CD4-positive, alpha-beta T cell treated with Interleukin-21 for 1 hour (primary cell): ENCODE measurements at places on chromosomes 2 and 18.

DNA sequence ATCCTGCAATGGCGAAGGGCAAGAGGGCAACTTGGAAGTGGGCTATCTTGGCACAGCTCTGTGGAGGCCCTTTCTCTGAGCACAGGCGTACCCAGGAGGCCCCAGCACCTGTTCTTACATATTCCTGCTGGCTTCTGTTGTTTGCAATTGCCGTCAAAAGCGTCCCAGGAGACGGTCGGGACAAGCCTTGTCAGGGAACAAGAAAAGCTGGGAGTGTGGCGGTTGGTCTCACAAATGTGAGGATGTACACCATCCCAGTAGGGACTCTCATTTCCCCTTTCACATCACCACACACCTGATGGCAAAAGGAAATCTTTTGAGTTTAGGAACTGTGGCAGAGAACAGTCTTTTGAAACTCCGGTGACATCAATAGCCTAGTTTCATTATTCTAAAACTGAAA is 94.7 kb upstream of the EFEMP1 start:
- DNase-seq: no peak

DNA sequence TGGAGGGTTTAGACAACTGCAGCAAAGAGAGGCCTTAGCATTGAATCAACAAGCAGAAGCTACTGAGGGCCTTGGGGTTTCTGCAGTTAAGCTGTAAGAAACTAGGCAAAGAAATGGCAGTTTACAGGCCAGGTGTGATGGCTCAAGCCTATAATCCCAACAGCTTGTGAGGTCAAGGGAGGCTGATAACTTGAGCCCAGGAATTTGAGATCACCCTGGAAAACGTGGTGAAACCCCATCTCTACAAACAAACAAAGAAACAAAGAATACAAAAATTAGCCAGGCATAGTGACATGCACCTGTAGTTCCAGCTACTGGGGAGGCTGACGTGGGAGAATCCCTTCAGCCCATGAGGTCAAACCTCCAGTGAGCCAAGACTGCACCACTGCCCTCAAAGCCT is 421.6 kb upstream of the CHST9 start:
- DNase-seq: no peak

DNA sequence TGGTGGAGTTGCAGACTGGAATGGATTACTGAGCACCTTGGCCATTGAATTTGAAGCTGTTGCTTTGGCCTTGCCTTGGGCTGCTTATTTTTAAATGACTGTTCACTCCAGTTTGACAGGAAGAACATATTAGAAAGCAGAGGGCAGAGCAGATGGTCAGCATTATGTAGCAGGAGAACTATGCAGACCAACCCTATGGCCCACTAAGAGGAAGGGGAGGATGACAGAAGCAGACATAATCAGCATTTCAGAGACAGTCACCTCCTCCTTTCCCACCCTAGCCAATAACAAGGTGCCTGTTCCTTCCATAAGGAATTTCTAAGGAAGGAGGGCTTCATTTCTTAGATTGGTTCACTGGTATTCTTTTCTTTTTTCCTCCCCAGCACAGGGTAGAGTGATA is 2.4 kb downstream of the CHRNA1 start:
- no peak for DNase-seq

- no peak for DNase-seq
Observed at GRCh38 chr18:70649683-70650082, 360.8 kb downstream of the SOCS6 start.

- DNase-seq: no peak
Observed at GRCh38 chr2:37911296-37911873, 13.7 kb upstream of the RMDN2 start.

DNA sequence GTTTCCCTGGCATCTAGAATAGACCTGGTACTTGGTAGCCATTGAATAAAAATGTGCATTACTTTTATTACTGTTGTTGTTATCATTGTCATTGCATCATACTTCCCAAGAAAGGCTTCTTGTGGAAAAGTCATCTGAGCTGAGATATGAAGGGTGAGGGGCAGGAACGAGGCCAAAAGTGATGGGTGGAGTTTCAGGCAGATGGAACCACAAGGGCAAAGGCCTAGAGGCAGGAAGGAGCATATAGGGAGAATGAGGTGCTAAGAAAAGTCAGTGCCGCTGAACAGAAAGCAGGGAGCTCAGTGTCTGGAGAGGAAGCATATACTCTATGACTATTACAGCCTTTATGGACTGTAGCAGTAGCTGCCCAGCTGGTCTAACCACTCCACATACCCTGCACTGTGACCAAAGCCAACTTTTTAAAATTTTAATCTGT is 219.3 kb downstream of the SPP2 start:
- DNase-seq: no peak

- no peak for DNase-seq
Observed at GRCh38 chr2:81835321-81836000, 1530.9 kb upstream of the LRRTM1 start.

DNA sequence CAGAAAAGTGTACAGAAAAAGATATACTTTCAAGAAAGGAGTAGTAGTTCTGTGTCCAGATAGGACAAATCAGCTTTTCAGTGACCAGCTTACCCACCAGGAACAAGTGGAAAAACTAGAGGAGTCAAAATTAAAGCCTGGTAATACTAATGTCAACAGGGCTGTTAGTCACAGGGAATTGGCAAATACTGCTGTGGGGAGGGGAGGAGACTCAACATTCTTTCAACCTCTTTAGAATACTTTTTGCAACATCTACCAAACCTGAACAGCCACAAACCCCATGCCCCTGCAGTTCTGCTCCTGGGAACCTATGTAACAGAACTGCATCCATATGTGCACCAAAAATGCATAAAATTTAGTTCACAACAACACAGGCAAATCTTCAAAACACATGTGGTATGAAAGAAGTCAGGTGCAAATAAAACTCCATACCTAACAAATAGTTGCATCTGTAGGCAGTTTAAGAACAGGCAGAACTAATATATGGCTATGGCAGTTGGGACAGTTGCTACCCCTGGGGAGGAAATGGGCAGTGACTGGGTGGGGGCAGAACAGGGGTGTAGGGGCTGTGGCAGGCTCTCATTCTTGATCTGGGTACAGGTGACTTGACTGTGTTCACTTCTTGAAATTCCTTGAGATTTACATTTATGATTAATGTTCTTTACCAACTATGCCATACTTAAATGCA is 9.7 kb downstream of the CMPK2 start:
- DNase-seq: no peak

GRCh38 chr18:59416818-59417217 is 57.8 kb upstream of the LMAN1 start:
- DNase-seq: no peak
